Cardiac muscle cell (in vitro differentiated cells and primary cell): ENCODE measurements at places on chromosomes 7 and 10.

DNA sequence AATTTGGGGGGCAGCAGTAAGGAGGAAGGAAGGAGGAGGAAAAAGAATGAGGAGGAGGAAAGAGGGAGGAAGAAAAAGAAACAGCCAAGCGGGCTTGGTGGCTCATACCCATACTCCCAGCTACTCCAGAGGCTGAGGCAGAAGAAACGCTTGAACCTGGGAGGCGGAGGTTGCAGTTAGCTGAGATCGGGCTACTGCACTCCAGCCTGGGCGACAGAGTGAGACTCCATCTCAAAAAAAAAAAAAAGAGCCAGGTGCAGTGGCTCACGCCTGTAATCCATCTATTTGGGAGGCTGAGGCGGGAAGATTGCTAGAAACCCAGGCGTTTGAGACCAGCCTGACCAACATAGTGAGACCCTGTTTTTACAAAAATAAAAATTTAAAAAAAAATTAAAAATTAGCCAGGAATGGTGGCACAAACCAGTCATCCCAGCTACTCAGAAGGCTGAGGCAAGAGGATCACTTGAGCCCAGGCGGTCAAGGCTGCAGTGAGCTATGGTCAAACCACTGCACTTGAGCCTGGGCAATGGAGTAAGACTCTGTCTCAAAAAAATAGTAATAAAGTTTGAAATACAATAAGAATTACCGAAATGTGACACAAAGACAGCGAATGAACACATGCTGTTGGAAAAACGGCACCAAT is 14.1 kb upstream of the CRCP start:
- no peak for DNase-seq

DNA sequence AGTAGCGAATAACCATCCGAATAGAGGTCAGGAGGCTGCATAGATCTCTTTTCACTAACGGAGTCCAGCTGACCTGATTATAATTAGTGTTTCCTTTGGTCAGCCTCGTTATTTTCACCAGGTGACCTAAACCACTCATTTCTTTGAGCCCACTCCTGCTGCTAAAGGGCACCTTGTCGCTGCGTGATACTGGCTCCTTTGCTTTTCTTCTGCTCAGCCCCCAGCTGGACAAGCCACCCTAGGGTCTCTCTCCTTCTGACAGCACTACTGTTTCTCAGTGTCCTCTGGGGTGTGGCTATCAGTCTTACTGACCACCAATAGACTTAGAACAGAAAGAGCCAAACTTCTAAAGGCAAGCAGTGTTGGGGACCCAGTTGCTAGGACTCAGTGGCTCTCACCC is 2.7 kb upstream of the IGFBP3 start:
- no peak for DNase-seq

DNA sequence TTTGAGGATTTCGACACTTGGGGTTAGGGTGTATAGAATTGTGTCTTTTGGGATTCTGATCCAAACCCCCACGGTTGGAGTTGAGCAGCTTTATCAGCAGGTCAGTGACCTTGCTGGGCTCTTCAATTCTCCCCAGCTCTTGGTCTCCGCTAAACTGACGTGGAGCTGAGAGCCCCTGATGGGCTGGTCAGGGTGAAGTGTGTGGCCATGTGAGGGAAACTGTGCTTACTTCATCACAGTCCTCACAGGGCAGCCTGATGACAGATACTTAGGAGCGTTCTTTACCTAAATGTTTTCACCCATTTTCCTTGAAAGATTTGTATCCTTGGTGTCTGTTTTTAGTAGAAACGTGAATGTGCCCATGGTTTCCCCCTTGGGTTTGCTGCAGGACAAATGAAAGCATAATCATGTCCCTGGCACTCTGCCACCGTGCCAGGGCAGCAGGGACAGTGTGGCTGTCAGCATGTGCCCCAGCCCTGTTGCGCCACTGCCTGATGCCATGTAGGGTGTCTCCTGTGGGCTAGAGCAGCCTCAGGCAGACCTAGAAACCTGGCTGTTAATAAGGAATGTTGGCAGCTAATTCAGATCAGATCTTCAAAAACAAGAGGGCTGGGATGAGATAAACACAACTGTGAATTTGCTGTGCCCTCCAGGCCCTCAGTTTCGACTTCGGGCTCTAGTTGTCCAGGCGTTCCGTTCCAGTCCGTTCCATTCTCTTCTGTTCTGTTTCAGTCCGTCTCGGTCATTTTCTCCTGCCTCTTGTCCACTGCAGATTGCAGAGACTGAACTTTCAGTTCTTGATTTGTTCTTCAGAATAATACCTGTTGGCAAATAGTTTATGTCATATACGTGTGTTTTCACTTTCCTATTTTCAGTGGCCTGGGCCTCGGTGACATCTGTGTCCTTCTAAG is 96.8 kb downstream of the TRRAP start:
- no peak for DNase-seq

GRCh38 chr10:114279901-114280644 is 41.0 kb downstream of the VWA2 start:
- no peak for DNase-seq

- DNase-seq: no peak
Observed at GRCh38 chr7:11517853-11518252, 314.1 kb downstream of the THSD7A start.

DNA sequence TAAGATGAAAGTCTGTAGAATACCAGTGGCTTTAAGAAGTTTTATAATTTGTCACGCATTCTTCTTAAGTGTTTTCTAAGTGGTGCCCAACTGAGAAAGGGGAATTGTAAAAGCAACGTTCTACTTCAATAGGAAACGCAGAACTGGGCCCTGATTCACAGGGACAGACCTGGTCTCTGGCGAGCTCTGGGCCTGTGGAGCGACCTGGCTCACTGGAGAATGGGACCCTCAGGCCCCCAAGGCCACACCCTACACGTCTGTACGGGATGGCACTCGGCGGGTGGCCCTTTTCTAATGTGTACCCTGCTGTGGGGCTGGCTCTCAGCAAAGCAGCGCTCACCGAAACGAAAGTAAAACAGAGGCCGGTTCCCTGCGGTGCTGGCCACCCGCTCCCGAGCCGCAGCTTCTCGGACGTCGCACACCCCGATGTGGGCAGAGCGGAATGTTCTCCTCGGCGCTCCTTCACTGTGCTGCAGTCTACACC is 205.0 kb downstream of the DIP2C start:
- peak; percentile 27 for DNase-seq

GRCh38 chr7:122628651-122629411 is 70.1 kb downstream of the RNF133 start:
- no peak for DNase-seq

DNA sequence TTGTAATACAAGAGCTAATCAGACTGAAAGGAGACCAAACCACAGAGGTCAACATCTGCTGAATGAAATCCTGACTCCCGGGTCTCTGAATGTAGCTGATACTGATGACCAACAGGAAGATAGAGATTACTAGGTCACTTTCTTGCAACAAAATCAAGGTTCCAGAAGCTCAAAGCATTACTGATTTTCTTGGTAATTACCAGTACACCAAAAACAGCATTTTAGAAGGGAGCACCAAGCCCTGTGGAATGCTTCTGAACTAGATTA is 177.7 kb downstream of the SLC25A13 start:
- no peak for DNase-seq

DNA sequence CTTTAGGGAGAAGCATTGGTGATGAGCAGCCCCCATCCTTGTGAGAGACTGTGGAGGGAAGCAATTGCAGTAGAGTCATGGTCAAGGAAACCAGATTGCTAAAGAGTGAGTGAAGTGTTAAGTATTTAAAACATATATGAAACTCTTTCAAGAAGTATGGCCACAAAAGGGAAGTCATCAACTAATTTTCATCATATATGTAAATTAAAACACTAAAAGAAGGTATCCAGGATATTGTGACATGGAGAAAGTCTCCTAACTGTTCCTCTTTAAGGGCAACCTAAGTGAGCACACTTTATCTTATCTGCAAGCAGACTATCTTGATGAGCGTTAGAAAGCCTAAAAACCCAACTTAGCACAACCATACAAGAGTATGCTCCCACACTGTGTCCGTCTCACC is 69.7 kb downstream of the CD36 start:
- DNase-seq: no peak

- no peak for DNase-seq
Observed at GRCh38 chr10:34049887-34050286, 715.4 kb upstream of the NRP1 start.

- no peak for DNase-seq
Observed at GRCh38 chr7:111401516-111401915, 160.8 kb downstream of the IMMP2L start.

DNA sequence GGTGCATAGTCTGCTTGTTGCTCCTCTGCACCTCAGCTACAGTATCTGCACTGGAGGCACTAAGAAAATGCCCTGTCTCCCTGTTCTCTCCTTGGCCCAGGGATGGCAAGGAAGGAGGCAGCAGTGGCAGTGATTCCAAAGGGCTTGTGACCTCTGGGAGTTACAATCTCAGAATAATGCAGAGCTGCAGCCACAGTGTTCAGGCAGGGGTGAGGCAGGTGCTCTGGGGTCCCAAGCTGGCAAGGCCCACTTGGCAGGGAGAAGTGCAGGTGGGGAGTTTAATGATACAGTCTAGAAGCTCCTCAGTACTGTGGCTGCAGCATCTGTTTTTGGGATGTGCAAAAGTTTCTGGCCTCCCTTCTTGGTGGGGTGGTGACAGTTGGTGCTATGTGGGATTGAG is 456.4 kb downstream of the CCSER2 start:
- no peak for DNase-seq

DNA sequence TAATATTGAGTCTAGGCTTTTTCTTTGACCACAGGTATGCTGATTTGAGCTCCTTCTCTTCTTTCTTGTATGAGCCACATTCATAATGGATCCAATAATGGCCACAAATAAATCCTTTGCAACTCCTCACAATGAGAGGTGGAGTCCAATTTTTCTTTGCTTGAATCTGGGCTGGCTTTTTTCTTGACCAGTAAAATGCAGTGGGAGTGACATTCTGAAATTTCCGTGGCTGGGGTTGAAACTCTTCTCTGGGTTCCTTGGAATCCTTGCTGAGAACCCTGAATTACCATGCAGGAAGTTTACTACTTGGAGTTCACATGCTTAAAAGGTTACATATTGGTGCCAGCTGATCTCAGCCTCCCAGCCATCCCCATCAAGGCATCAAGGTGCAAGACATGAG is 22.4 kb upstream of the FAM180A start:
- no peak for DNase-seq

DNA sequence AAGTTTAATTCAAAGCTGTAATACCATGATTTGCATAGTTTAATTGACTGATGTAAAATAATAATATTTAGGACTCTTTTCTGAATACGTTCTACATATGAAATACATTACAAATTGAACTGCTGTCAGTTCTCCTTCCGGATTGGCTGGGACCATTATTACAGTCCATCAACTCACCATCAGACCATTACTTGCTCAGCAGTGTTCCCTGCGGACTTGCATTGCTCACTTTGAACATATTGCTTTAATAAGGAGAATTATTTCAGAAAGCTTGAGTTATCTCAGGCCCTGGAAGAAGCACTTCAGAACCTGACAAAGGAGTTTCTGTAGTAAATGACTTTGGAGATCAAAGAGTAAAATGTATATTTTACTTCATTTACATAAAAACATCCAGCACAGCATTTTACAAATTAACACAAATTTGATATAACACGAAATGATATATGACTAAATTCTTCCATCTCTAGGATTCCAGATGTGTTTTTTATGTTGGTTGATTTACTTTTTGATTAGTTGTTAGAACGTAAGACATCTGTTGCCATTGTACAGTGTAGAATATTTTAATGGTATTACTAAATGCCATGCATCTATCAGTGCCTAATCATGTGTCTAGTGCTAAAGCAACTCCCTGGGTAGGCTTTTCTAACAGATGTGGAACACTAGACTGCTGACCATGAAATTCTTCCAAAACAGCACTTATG is 418.5 kb upstream of the SEMA3A start:
- DNase-seq: no peak

DNA sequence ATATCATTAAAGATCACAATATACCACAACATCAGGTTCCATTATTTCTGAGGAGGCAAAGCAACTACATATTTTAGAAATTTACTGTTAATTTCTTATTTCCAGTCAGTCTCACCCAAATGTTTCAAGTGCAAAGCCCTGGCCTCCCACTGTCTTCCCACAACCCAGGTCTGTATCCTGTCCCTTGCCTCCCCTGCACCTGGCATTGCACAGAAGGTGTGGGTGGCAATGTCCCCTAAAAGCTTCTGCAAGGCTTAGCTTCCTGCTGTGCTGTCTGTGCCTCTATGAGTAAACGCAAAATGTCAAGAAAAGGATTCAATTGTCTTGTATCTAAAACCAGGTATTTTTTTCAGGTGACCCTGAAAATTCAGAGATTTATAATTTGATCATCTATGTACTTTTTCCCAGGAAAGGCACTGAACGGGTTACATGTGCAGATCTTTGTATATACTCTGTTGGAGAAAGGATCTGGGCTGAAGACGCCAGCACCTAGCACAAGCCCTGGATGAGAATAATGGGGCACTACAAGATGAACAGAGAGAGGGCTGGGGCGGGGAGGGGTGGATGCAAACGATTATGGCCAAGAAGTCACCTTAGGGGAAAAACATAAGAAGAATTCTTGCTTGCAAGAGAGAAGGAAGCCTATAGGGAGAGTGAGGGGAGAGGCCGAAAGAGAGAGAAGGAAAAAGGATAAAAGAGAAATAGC is 3.1 kb upstream of the ANTXRL start:
- DNase-seq: no peak
